ENCODE measurements at places on chromosomes 16 and 17.
A peak's percentile ranks its signal among the peaks of the same experiment; 100 is the strongest.

DNA sequence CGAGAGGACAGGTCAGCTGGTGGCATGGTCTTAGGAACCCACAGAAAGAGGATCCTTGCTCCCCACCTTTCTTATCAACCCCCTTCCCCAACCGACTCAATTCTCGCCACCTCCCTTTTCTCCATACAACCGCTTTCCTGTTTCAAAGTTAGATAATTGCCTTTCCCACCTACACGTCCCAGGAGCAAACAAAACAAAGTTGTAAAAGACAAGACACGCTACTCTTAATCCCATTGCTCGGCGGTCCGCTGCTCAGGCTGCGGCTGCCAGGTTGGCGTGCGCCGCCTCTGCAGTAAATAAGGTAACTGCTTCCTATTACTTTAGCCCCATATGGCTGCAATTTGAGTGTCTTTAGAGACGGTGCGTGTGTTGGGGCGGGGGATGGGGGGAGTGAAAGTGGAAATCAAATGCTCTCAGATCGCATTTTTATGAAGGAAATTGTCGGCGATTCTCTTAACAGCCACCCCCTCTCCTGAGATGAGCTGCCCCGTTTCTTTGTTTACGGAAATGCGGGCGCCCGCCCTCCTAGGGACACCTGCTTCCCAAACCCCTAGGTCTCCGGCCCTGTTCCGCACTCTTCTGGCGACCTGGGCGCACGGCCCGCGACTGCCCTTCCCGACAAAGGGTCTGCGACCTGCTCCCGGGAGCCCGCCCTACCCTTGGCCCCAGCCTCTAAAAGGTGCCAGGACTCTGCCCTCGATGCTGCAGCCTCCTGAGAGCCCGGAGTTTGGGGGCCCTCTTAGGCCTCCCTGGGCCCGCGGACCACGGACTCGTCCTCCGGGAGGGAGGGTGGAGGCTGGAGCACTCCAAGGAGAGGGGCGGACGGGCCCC is 3.7 kb upstream of the CBX8 start:
- DNase-seq: peak; percentile 87

- no peak for DNase-seq
These were observed 385.8 kb upstream of the MAF start for GRCh38 chr16:79986352-79986751.

- no peak for DNase-seq
These were observed 70.8 kb upstream of the KCTD5 start for GRCh38 chr16:2611499-2611862.

DNA sequence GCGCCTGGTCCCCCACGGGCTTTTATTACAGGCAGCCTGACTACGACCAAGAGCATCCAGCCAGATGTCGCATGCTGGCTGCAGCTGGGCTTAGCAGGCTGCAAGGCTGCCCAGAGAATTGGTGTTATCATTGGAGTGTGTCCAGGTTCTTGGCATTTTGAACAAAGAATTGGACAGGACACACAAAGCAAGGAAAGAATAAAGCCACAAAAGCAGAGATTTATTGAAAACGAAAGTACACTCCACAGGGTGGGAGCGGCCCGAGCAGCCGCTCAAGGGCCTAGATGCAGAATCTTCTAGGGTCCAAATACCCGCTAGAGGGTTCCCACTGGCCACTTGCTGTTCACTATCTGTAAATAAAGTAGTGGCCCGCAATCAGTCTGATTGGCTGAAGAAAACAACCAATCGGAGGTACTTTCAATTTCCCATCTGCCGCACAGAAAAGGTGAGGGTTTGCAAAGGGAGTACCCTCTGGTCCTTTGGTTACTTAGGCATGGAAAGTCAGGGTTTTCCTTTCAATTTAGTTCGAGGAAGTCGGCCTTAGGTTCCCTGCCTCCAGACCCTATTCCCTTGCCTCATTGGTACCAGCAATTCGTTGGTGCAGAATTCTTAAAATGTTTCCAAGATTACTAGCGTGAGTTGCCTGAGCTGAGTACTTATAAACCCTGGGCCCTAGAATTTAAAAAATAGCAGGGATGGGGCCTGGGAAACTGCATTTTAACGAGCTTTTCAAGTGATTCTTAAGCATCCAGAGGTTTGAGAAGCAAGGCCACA is 38.5 kb upstream of the CNEP1R1 start:
- DNase-seq: no peak

DNA sequence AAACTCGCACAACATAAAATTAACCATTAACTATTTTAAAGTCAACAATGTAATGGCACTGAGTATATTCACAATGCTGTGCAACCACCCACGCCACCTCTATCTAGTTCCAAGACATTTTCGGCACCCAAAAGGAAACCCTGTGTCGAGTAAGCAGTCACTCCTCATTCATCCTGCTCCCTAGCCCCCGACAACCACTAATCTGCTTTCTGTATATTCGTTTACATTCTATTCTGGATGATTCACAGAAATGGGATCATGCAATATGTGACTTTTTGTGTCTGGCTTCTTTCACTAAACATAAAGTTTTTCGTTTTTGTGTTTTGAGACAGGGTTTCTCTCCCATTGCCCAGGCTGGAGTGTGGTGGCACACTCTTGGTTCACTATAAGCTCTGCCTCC is 42.2 kb upstream of the HAPSTR1 start:
- DNase-seq: no peak

GRCh38 chr16:52861614-52862022 is 191.1 kb downstream of the CHD9NB start:
- DNase-seq: peak; percentile 18

GRCh38 chr17:5553479-5553878 is 30.8 kb downstream of the NLRP1 start:
- DNase-seq: no peak

- no peak for DNase-seq
These were observed 74.7 kb upstream of the CDH11 start for GRCh38 chr16:65196420-65197075.

DNA sequence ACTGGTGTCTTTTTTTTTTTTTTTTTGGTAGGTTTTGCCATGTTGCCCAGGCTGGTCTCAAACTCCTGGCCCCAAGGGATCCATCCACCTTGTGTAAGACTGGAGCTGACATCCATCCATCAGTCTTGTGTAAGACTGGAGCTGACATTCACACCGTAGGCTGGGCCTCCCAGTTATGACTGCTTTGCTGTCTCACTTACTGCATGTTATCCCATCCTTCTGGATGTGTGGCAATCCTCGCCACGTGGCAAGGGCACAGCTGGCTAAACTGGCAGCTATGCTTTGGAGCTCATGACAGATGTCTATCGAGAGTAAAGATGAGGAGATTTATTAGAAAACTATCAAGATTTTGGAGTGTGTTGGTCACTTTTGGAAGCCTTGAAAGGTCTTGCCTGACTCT is 115.1 kb downstream of the ABCA8 start:
- no peak for DNase-seq

DNA sequence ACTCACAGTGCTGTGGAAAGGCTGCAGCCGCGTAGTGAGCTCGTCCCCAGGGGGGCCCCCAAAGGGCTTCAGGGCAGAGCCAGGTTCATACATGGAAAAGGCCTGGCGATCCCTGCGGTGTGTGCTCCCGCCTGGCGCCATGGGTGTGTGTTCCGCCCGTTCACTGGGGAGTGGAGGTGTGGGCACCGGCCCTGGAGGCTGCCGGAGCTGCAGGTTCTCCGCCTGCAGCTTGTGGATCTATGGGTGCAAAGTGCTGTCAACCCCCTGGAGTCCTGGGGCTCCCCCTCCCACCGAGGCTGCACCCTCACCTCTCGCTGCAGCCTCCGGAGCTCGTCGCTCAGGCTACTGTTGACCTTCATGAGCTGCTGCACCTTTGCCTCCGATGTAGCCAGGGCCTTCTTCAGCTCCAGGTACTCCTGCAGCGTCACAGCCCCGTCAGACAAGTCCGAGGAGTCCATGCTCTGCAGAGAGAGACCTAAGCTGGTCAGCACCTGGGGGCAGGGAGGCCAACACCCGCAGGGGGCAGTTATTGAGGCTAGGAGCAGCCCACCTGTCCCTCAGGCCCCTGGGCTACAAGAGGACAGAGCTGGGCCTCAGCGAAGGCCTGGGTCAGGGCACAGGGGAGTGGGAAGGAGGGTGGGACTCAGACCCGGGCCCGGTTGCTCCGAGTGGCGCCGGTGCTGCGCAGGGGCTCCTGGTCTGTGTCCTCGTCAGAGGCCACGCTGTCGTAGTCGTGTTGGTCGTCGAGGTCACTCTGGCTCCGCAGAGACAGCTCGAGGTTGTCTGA is 7.9 kb downstream of the TP53I13 start:
- DNase-seq: no peak

DNA sequence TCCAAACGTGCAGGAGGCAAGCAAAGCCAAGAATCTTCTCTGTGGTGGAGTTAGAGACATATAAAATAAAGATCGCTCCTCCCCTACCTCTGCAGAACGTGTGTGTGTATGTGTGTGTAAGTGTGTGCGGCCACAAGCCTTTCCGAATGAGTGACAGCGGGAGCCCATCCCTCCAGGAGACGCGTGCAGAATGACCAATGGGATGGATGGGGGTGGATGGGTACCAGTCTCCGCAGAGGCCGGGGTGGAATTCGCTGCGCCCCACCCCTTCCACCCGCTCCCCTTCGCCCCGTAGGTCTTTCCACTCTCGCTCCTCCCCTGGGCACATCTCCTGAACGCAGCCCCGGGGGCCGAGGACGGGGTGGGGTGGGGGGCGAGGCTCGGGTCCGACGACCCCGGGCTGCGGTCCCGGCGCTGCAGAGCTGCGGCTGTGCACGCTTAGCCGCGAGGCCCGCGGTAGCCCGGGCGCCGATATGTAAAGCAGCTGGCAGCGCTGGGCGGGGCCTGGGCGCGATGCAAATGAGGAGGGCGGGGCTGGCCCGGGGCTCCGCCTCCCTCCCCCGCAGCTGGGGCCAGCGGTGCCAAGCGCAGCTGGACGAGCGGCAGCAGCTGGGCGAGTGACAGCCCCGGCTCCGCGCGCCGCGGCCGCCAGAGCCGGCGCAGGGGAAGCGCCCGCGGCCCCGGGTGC is at the start of gene PRKCB:
Gene PRKCB, plus strand, starts transcription at position 594 of the 688 bp plus-strand sequence.
- peak; percentile 67 for DNase-seq

Data from WERI-Rb-1 (cell line).